ENCODE measurements at places on chromosomes 16 and 17. TPM values are rescaled to one million over a fixed set of nuclear protein-coding genes. Genes with fewer than 3 reads are reported as not detected.

PDE6G gene
- not detected for total RNA-seq

SOX15 gene
- total RNA-seq, result 41.7 TPM

CD300LG gene
- not detected for total RNA-seq

MLLT6 gene
- 14.2 TPM for total RNA-seq

JPH3 gene
- not detected for total RNA-seq

SCGB1C2 gene
- not detected for total RNA-seq

SF3B3 gene
- total RNA-seq, result 58.1 TPM

ITGAX gene
- under 0.01 TPM for total RNA-seq

CD300H gene
- total RNA-seq, result not detected

KLHL10 gene
- total RNA-seq, result 0.13 TPM

Measured in bronchial epithelial cell (primary cell).